ENCODE measurements at places on chromosomes 7 and 10.

- no peaks in the 10 kb centered on the region for H3K36me3 ChIP-seq
- no peak for DNase-seq
- H3K27ac ChIP-seq: no peak overlapping the region
These were observed 25.7 kb upstream of the LMBR1 start for GRCh38 chr7:156918635-156919034.

- no peak for DNase-seq
- H3K27me3 ChIP-seq: no peaks in the 10 kb centered on the region
- H3K27ac ChIP-seq: no peak overlapping the region
These were observed 83.2 kb downstream of the ARMH3 start for GRCh38 chr10:101972761-101973160.

- H3K4me1 ChIP-seq: no peaks in the 10 kb centered on the region
- DNase-seq: peak; percentile 57
- no peak overlapping the region for H3K27ac ChIP-seq
- no peaks in the 10 kb centered on the region for H3K36me3 ChIP-seq
These were observed 156.3 kb downstream of the DIP2C start for GRCh38 chr10:533186-533585.

DNA sequence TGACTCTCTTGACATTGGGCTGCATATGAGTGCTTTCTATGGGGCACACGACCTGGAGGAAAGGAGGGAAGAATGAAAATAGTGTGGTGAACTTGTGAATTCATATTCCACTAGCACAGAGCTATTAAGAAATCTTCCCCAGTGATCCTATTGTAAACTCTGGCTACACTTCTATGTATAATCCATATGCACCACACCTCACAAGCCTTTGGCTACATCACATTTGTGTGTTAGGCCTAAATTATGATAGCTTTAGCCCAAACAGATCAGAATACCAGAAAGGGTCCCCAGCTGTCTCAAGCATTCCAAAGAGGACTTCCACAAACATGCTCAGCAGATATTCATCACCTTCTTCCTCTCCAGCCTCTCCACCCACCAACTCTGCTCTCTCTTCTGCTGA lies 9.7 kb upstream of the IFIT1B start:
- no peaks in the 10 kb centered on the region for H3K27me3 ChIP-seq
- H3K4me3 ChIP-seq: no peak overlapping the region
- H3K27ac ChIP-seq: no peak overlapping the region

- no peaks in the 10 kb centered on the region for H3K36me3 ChIP-seq
- H3K27me3 ChIP-seq: no peaks in the 10 kb centered on the region
- H3K27ac ChIP-seq: no peak overlapping the region
- DNase-seq: no peak
These were observed 39.8 kb downstream of the PIP4K2A start for GRCh38 chr10:22674573-22674930.

GRCh38 chr10:21507150-21507549 lies 18.3 kb downstream of the SKIDA1 start:
- DNase-seq: peak; percentile 43
- no peak overlapping the region for H3K4me3 ChIP-seq
- H3K27ac ChIP-seq: no peak overlapping the region
- peaks cover 23% of the 10 kb centered on the region for H3K4me1 ChIP-seq

DNA sequence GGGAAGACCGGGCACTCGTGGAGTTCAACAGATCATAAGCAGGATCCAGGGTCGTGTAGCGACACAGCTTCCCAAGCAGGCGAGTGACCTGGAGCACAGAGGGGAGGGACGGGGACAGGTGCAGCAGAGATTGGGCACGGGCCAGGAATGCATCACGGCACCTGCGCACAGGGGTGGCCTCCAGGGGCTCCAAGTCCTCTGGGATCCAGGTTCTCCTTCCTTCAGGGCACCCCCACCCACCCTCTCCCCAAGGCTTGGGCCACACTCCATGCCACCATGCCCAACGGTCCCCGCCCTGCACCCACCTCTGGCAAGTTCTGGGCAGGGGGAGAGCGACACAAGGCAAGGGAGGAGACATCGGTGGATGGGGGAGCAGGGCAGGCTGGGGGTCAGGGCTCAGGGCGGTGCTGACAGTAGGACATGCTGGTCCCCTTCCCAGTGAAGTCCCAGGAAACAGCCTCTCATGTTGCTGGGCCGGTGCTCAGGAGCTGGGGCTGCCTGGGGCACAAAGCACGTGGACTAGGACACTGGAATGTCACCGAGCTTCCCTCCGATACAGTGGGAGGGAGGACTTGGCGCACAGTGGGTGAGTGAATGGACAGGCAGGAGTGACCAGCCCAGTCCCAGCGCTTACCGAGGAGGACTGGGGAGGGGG lies 597.3 kb downstream of the PTPRN2 start:
- H3K36me3 ChIP-seq: no peaks in the 10 kb centered on the region
- no peaks in the 10 kb centered on the region for H3K4me1 ChIP-seq
- no peaks in the 10 kb centered on the region for H3K27me3 ChIP-seq
- no peak overlapping the region for H3K4me3 ChIP-seq
- DNase-seq: no peak

- peaks cover 6% of the 10 kb centered on the region for H3K4me1 ChIP-seq
- peak overlapping the region; percentile 57 for H3K4me3 ChIP-seq
- H3K27me3 ChIP-seq: no peaks in the 10 kb centered on the region
- peak; percentile 89 for DNase-seq
- no peak overlapping the region for H3K27ac ChIP-seq
- H3K36me3 ChIP-seq: no peaks in the 10 kb centered on the region
These were observed 1.8 kb downstream of the FRAT2 start for GRCh38 chr10:97332591-97333350.

DNA sequence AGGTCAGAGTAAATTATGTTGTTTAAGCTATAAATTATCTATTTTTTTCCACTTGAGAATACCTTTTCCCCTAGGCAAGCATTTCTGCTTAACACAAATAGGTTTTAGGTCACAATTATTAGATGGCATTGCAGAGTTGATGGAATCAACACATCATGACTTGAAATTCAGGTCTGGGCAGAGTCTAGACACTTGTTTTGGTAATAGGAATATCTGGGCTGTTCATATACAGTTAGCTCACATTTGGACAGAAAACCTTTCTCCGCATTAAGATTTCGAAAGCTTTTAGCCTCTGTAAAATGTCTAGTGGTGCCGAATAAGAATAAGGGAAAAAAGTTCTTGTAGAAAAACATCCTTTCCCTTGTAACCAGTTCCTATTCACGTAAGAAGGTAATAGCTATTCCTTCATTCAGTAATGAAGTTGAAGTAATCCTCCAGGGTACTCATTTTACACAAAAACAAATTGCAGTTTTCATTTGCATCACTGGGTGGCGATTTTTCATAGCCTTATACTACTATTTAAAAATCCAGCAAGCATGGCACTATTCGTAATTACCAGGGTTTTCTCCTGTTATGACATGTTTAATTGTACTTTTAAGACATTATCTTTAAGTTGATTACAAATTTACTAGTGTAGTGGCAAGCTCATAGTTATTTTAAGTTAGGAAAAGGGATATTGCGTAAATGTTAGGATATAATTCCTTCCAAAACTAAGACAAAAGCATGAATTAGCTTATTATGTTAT lies 37.0 kb downstream of the RPA3 start:
- H3K4me1 ChIP-seq: no peaks in the 10 kb centered on the region
- H3K27me3 ChIP-seq: no peaks in the 10 kb centered on the region
- no peak overlapping the region for H3K27ac ChIP-seq
- peak; percentile 56 for DNase-seq
- H3K36me3 ChIP-seq: no peaks in the 10 kb centered on the region

- H3K4me3 ChIP-seq: no peak overlapping the region
- H3K4me1 ChIP-seq: no peaks in the 10 kb centered on the region
- peak; percentile 27 for DNase-seq
These were observed 93.0 kb downstream of the EBF3 start for GRCh38 chr10:129870961-129871621.

DNA sequence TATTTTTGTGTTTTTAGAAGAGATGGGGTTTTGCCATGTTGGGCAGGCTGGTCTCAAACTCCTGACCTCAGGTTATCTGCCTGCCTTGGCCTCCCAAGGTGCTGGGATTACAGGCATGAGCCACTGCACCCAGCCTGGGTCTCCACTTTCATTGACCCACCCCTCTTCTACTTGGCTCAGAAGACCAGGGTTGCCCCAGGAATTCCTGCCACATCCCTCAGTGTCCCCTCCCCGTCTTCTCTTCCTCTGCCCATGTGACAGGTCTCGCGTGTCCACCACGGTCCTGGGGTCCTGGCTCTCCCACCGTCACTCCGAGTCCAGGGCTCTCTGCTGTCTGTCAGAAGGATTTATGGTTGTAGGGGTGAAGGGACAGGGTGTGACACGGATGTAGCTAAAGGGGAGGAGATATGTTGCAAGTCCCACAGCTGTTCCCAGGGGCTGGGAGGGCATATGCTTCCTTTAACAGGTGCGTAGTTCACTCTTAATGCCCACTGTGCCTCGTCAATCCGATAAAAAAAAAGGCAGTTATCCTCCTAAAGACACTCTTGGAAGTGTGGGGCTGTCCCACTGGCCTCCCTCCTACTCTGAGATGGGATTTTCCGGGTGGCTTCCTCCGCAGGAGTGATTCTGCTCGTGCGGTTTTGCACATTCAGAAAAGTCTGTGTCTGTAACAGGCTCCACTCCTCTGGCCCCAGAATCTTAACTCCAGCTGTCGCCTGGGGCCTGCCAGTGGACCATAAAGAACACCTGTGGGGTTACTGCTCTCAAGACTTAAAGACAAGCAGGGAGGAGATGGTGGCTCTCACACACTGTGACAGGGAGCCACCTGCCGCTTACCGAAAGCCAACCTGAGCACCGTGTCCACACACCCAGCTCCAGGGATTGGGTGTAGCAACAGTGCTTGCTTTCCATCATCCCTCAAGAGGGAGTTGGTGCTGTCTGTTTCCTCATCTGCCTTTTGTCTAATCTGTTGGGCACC lies 36.7 kb upstream of the SHH start:
- no peak for DNase-seq
- no peaks in the 10 kb centered on the region for H3K36me3 ChIP-seq
- H3K27me3 ChIP-seq: no peaks in the 10 kb centered on the region
- H3K4me1 ChIP-seq: no peaks in the 10 kb centered on the region

DNA sequence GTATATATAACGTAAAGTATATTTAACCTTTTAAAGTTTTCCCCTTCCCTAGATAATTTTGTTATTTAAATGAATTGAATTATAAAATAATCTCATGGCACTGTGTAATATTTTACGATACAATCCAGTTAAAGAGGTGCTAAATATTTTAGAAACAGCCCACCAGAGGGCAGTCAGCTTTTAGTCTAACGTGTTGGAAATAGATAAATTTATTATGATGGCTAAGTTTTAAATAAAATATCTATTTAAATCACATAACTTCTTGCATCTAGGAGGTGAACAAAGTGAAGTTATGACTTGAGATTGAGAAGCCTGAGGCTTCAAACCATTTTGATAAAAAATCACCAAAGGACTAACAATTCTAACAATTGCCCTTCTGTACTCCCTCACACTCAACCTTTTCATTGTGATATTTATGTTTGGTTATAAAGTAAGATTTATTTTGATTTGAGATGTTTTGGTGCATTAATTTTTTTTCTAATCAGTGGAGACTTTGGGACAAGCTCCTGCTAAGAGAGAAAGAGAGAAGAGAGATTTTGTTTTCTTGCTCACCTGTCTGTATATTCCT lies 171.5 kb upstream of the SP4 start:
- no peaks in the 10 kb centered on the region for H3K4me1 ChIP-seq
- DNase-seq: no peak
- H3K4me3 ChIP-seq: no peak overlapping the region
- no peaks in the 10 kb centered on the region for H3K36me3 ChIP-seq

GRCh38 chr10:84292502-84292901 lies 35.9 kb upstream of the CCSER2 start:
- DNase-seq: no peak
- H3K4me3 ChIP-seq: no peak overlapping the region
- H3K27me3 ChIP-seq: no peaks in the 10 kb centered on the region
- H3K27ac ChIP-seq: no peak overlapping the region
- H3K4me1 ChIP-seq: peaks cover 3% of the 10 kb centered on the region

GRCh38 chr10:57654856-57655255 lies 612.8 kb downstream of the IPMK start:
- no peak overlapping the region for H3K27ac ChIP-seq
- no peak for DNase-seq
- H3K4me1 ChIP-seq: no peaks in the 10 kb centered on the region
- H3K27me3 ChIP-seq: no peaks in the 10 kb centered on the region
- no peak overlapping the region for H3K4me3 ChIP-seq
- H3K36me3 ChIP-seq: no peaks in the 10 kb centered on the region

DNA sequence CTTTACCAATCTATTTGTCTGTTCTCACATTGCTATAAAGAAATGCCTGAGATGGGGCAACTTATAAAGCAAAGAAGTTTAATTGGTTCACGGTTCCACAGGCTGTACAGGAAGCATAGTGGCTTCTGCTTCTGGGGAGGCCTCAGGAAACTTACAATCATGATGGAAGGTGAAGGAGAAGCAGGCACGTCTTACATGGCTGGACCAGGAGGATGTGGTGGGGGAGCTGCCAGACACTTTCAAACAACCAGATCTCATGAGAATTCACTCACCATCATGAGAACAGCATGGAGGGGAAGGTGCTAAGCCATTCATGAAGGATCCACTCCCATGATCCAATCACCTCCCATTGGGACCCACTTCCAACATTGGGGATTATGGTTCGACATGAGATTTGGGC lies 64.8 kb upstream of the SEPHS1 start:
- no peak overlapping the region for H3K4me3 ChIP-seq
- no peaks in the 10 kb centered on the region for H3K4me1 ChIP-seq
- H3K27ac ChIP-seq: no peak overlapping the region
- H3K36me3 ChIP-seq: no peaks in the 10 kb centered on the region
- no peaks in the 10 kb centered on the region for H3K27me3 ChIP-seq

GRCh38 chr10:124470544-124471434 lies 9.2 kb downstream of the LHPP start:
- H3K27me3 ChIP-seq: no peaks in the 10 kb centered on the region
- no peak for DNase-seq
- no peaks in the 10 kb centered on the region for H3K4me1 ChIP-seq

DNA sequence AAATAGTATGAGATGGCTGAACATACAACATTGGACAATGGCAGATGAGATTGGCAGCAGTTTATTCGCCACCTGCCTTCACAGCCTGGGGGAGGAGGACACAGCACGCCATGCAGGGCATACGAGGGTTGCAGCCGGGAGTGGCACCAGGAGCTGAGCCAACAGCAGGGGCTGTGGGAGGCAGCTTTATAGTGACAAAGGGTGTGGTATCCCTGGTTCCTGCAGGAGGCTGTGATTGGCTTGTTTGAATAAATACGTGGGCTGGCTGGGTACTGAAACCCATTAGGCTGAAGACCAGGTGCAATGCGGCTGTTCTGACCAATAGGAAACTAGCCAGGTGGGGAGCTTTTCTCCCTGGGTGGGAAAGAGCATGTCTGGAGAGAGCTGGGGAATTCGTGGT lies 68.9 kb upstream of the LEP start:
- H3K27ac ChIP-seq: no peak overlapping the region
- no peaks in the 10 kb centered on the region for H3K4me1 ChIP-seq
- no peak overlapping the region for H3K4me3 ChIP-seq
- peaks cover 14% of the 10 kb centered on the region for H3K27me3 ChIP-seq
- no peaks in the 10 kb centered on the region for H3K36me3 ChIP-seq

Measured in mesendoderm (in vitro differentiated cells).